ENCODE measurements at places on chromosomes 6 and 20. TPM values are rescaled to one million over a fixed set of nuclear protein-coding genes. Genes with fewer than 3 reads are reported as not detected.

Gene C6orf132
- total RNA-seq: 8.5 TPM

- no peak for DNase-seq
Observed at GRCh38 chr6:135850882-135851281, 619 bp upstream of the PDE7B start.

DNA sequence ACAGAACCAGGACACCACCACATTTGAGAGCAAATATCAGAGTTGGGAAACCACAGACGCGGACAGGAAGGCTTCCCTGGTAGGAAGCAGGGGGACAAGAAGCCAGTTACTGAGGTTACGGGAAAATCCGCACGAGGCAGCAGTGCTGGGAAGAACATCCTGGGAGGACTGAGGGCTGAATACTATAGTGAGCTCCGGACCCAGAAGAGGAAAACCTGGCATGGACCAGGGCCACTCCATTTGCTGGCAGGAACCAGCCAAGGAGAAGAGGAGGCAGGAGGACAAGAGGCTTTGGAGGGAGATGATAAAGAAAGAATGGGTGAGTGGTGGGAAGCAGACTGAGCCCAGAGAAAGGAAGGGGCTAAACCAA lies 6.1 kb upstream of the DSN1 start:
- DNase-seq: no peak

DNA sequence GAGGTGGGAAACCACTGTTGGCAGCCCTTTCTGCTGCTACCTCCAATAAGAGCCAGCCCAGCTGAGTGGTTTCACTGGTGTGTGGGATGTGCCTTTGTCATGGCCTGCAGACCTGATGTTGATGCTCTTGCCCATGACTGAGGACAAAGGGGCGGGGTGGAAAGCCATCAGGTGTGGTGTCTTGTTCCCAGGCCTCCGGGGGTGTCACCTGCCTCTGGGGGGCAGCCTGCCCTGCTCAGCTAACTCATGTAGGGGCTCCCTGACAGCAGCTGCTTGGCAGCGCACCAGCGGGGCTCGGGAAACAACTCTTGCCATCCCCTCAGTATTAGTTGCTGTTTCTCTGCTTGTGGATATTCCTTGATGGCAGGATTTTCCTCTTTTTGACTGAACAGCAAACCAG lies 91.3 kb downstream of the LYRM2 start:
- no peak for DNase-seq
